Kidney capillary endothelial cell (primary cell): ENCODE measurements at places on chromosomes 7 and 10.

DNA sequence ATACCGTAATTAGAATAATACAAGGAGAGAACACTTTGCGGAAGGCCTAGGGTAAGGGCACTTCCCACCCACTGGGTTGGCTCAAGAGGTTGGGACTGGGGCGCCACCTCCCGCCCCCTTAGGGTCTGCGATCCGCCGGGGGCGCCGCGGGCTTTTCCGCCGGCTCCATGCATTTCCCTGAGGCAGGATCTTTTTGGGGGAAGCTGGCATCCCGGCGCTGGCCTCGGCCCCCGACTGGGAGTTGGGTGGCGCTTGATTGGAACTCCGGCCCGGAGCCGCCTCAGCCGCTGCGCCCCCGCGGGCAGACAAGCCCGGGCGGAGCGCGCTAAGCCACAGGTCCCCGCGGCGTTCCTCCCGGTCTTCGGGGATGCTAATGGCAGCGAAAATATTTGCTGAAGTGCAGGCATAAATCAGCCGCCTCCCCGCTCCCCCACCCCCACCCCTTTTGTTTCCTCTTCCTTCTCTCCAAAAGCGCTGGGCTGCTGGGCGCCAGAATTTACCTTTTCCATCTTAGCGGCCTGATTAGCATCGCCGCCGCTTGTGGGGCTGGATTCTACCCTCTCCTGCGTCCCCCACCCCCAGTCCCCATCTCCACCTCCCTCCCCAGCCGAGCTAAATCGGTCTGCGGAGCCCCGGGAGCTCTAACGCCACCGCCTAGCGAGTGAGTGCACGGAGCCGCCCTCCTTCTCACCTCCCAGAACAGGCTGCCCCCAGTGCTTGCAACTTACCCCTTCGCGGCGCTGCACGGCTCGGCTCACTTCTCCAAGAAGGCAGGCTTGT lies 5.1 kb downstream of the UNC5B start:
- DNase-seq: no peak

GRCh38 chr7:30396389-30396788 lies 82.2 kb downstream of the NOD1 start:
- DNase-seq: no peak

- no peak for DNase-seq
Observed at GRCh38 chr7:91324663-91325062, 60.4 kb downstream of the FZD1 start.

DNA sequence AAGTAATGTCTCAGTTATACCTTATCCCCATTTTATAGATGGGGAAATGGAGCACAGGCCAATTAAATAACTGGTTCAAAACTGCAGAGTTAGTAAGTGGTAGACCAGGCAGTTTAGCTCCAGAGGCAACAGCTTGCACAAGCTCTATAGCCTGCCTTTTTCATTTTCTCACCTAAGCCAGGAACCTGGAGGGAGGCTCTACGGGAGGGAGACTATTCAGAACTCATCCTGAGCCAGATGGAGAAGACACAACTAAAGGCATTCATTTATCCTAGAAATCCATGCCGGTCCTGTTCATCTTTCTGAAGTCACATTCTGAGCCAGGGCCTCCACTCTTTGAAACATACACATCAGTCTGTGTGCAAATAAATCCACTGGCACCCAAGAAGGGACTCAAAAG lies 103.2 kb downstream of the CALN1 start:
- no peak for DNase-seq

DNA sequence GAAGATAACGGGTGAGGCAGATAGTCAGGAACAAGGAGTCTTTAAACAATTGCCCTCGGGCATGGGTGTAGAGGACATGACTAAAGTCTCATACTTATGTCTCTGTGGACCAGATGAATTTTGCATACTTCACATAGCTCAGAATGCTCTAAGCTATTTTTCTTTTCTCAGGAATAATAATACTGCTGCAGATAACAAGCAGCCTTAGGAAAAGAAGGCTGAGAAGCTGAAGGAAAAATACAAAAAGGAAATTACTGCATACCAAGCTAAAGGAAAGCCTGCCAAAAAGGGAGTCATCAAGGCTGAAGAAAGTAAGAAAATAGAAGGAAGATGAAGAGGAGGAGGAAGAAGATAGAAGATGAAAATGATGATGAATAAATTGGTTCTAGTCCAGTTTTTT lies 13.4 kb upstream of the ERCC6 start:
- DNase-seq: no peak

- no peak for DNase-seq
Observed at GRCh38 chr7:84277628-84278224, 83.1 kb upstream of the SEMA3A start.

GRCh38 chr10:1631282-1631681 lies 106.0 kb downstream of the ADARB2 start:
- peak; percentile 69 for DNase-seq

DNA sequence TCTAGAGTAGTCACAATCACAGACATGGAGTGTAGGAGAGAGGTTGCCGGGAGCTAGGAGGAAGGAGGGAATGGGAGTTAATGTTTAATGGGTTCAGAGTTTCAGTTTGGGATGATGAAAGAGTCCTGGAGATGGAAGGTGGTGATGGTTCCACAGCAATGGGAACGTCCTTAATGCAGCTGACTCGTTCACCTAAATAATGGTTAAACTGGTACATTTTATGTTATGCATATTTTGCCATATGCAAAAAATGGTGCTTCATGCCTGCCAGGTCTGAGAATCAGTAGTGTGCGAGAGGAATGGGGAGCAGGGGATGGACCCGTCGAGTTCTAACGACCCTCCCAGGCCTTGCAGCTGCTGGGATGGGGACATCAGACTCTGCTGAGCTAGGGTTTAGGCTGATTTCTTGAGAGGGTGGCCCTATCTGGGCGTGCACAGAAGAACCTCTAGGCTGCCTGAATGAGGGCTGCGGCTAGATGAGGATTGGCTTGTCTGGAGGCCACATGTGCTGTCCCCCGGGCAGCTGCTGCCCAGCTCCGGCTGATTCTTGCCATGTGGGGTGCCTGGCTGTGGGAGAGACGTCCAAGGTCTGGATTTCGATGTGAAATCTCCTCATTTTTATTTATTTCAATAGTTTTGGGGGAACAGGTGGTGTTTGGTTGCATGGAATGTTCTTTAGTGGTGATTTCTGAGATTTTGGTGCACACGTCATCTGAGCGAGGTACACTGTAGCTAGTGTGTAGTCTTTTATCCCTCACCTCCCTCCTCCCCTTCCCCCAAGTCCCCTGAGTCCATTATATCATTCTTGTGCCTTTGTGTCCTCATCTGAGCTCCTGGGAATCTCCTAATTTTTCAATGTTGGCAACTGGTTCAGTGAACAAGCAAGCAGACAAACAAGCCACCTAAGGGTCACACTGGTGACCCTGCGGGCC lies 116.0 kb downstream of the GRK5 start:
- DNase-seq: no peak

DNA sequence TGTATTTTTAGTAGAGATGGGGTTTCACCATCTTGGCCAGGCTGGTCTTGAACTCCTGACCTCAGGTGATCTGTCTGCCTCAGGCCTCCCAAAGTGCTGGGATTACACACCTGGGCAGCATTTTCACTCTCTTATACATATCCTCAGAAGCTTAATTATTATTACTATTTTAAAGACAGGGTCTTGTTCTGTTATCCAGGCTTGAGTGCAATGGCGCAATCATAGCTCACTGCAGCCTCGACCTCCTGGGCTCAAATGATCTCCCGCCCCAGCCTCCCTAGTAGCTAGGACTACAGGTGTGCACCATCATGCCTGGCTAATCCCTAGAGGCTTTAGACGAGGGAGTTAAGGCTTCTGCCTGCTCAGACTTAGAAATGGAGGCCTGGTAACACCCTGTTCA lies 26.3 kb downstream of the UNC5B start:
- DNase-seq: no peak

DNA sequence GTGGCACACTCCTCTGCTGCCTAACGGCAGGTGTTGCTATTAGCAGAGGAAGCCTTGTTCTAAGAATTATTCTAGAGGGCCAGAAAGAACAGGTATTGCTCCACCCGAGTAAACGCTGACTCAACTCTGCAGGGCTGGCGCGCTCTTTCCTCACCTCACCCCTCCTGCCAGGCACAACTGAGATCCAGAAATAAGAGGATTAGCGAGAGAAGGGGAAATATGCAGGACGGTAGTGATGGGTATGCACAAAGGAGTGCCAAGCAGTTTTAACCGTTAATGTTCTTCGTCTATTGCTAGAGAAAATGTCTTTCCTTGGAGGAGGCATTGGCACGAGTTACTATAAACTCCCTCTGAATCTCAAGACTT lies 369 bp upstream of the SCIN start:
- no peak for DNase-seq

DNA sequence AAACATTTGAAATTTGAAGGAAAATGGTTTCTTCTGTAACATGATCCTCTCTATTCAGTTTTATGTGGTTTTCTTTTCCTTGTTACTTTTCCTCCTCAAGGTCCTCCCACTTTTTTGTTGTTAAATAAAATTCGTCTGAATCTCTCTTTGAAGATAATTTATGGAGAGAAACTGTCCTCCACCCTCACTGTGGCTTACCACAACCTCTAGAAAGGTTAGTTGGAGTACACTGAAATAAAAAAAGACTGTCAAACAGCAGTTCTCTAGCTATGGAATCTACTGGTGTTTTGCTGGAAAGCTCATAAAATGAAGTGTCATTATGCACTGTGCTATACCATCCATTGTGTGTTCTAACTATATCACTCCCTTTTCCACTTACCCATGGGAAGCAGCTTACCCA lies 189.4 kb downstream of the HDAC9 start:
- DNase-seq: no peak

DNA sequence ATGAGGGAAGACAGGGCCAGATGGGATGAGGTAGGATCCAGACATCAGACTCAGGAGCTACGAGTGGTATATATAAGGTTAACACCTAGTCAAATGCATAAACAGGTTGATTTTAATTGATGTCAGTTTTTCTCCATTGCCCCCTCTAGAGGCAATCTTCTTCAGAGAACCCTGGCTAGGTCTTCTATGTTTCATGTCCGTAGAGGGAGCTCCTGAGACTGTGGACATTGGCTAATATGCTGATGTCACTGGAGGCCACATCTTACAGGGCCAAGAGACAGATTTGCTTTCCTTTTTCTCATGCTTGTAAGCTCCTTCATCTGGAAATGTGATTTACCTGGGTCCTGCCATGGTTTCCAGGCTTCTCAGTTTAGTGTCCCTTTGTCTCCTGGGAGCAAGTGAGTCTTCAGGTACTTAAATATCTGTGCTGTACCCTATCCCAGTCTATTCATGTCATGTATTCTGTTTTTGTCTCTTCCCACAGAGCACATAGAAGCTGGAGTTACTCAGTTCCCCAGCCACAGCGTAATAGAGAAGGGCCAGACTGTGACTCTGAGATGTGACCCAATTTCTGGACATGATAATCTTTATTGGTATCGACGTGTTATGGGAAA lies 161.6 kb upstream of the PRSS1 start:
- DNase-seq: peak; percentile 63
